ENCODE measurements at places on chromosomes 5 and 9. TPM values are rescaled to one million over a fixed set of nuclear protein-coding genes. Genes with fewer than 3 reads are reported as not detected.

DNA sequence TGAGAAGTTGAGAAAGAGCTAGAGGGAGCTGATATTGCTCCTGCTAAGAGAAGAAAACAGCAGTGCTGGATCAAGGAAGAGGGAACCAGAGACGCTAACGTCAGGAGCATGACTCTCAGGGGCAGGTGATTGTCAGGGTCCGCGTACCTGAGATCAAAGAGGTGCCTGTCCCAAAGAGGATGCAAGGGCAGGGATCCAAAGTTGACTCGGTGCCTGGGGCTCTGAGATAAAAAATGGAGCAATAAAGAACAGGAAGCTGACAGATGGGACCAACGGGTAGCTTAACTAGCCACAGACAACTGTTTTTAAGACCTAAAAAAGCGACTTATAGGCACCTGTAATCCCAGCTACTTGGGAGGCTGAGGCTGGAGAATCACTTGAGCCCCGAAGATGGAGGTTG, 517.8 kb downstream of the IRX1 start:
- no peak for DNase-seq

- DNase-seq = no peak
Measured at GRCh38 chr9:113502427-113503034, 39.0 kb downstream of the RGS3 start.

GRCh38 chr5:68110264-68110663, 105.3 kb upstream of the PIK3R1 start:
- DNase-seq = no peak

DNA sequence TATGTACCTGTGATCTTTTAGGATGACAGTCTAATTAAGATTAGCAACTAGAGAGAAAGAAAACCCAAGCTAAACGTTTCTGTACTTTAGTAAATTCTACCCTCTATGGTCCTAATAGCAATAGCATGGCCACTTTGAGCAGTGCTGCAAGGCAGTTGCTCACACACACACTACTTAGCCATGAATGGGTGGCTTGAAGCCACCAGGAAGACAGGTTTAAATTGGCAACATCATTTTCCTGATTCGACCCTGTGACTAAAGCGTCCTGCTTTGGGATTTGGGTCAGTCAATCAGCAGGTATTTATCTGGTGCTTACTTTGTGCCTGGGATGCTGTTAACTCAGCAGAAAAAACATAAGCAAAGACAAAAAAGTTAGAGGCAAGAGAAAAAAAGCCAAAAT, 150.6 kb downstream of the ARRDC3 start:
- no peak for DNase-seq

DNA sequence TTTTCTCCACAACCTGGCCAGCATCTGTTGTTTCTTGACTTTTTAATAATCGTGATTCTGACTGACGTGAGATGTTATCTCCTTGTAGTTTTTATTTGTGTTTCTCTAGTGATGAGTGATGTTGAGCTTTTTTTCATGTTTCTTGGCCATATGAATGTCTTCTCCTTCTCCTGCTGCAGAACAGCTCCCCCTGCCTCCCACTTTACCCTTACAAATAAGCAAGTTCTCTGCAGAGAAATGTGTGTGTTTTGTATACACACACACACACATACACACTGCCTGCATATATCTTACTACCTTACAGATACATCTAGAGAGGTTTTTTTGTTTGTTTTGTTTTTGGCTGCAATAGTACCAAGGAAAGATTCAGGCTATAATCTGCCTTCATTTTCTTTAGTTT, 88.7 kb upstream of the PHF24 start:
- DNase-seq = no peak

GRCh38 chr5:150510460-150511263, 2.7 kb downstream of the NDST1 start:
- DNase-seq = no peak

GRCh38 chr5:9394221-9394620, 151.7 kb downstream of the SEMA5A start:
- DNase-seq = no peak

- no peak for DNase-seq
Measured at GRCh38 chr5:131534974-131535373, 100.1 kb downstream of the RAPGEF6 start.

DNA sequence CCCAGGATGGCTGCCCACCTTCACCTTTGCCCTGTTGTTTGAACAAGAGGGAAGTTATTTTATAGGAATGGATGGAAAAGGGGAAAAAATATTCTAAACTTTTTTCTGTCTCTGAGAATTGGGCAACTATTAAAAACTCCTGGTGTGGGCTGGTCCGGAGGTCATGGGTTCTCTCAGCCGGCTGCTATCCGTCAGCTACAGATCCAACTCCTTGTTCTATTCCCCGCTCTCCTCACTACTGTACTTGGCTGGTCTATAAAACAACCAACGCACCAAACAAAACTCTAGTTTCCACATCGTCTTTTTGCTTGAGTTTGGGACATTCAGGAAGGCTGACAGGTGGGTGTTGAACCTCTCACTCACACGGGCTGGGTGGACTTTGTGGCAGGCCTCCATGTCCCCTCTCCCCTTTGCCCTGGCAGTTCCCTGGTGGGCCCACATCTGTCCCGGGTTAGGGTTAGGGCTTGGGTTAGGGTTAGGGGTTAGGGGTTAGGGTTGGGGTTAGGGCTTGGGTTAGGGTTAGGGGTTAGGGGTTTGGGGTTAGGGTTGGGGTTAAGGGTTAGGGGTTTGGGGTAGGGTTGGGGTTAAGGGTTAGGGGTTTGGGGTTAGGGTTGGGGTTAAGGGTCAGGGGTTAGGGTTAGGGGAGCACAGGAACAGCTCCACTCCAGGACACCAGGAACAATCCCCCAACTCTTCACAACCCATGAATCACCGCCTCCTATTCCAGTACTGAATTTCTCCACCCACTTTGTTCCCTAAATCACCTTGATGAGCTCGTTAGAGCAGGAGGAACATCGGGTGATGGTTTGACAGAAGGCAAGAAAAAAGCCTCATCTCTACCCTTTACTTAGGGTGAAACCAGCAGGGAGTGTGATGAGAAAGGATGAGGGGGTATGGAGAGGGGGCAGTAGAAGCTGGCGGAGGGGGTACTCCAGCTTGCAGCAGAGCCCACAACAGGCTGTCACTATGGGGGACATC, 302.1 kb upstream of the IRX4 start:
- no peak for DNase-seq

DNA sequence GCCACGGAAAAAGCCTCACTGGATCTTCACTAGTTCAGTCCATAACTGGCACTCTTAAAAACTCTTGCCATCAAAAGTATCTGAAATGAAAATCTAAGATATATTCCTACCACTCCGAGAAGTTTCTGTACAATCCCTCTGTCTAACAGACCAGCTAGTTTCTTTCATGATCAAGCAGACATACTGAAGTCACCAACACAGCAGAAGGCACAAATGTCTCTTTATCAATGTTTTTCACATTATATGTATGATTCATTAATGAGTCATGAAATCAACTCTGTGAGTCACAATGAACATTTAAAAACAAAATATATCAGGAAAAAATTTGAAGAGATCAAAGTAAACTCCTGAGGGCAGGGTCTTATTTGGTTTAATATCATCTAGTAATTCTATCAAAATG, 50.8 kb downstream of the F2R start:
- DNase-seq = no peak

DNA sequence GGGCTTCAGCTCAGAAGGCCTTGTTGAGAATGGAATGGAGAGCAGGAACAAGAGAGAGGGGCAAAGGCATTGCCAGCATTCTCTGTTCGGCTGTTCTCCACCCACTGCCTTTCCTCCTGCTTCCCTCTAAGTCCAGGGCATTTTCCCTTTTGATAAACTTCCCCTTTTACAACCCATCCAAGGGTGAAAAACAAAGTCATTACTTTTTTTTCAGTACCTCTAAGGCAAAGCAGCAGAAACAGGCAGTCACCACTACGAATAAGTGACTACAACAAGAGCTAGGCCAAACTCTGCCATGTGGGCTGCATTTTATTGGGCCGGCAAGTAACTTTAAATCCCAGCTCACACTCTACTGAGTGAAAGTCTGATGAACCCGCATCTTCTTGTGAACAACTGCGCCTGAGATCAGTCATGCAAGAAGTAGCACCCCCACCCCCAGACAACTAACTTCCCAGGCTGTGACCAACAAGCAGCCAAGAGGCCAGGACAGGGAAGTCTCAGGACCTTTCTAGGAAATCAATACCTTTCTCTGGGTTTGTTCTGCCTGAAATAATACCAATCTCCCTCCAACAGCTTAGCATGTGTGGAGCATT, 13.1 kb downstream of the IL7R start:
- DNase-seq = no peak

GRCh38 chr9:6893350-6894131, 135.8 kb downstream of the KDM4C start:
- no peak for DNase-seq

GRCh38 chr9:6931913-6932312, 174.1 kb downstream of the KDM4C start:
- no peak for DNase-seq

DNA sequence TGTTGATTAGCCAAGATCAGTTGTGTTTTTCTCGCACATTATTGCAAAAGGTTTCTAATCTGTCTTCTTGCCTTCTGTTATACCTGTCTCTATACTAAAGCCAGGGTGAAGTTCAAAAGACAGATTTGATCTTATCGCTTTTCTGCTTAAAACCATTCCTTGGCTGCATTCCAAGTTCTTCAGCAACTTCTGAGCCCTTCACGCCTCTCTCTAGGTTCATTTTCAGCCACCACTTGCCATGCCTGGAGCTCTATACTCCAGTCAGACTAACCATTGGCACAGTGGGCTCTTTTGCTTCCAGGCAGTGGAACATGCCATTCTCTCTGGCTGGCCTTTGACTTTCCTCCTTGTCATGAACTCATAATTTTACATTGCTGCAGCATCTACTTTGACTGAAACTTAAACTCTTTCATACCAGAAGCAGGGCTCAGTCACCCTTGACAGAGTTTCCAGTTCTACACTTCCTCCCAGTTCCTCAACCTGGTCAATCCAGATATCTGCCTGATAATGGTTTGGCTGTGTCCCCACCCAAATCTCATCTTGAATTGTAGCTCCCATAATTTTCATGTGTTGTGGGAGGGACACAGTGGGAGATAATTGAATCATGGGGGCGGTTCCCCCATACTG, 114.4 kb downstream of the SLC12A2 start:
- no peak for DNase-seq

DNA sequence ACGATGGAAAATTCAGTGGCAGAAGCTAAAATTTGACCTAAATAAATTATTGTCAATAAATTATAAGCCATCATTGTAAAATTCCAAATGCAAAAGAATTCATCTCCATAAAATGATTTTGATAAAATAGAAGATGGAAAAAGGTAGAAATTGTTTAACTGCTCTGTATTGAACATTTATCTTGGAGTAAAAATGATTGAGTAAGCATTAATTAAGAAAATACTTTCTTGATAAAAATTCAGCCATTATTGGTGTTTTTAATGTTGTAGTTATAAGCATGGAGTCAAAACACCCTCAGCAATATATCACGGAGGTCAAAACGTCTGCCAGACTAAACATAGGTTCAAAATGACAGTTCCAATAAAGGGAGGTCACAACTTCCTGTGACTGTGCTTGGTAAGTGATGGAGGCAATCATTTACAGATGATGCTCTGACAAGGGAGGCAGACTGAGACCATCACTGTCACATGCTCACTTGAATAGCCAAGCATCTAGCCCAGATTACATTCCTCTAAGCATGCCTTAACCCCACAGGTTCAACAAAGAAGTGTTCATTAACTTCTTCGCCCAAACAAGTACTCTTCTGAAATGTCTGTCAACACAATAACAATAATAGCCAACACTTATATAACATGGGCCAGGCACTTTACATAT, 69.5 kb downstream of the SH3TC2 start:
- DNase-seq = no peak

DNA sequence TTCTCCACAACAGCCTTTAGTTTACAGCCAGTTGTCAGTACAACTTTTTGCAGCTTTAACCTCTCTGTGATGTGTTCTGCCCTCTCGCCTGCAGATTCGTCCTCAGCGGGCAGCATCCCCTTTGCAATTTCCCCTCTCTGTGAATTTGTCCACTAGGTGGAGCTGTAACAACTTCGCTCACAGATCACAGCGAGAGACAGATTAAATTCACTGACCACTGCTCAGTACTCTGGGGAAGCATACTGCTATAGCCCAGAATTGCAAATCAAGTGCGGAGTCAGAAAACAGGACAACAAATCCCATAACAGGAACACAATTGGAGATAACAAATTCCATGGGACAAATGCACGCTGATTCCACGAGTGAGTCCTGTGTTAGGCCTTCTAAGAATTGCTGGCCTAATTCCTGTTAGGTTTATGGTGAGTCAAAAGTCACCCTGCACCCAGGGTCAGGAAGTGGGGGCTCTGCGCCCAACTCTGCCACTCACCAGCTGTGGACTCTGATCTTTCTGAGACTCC, 2124.9 kb downstream of the MAT2B start:
- peak; percentile 20 for DNase-seq

- no peak for DNase-seq
Measured at GRCh38 chr9:99235926-99236634, 14.0 kb downstream of the SEC61B start.

GRCh38 chr5:146588331-146589027, 72.5 kb upstream of the GPR151 start:
- DNase-seq = no peak

DNA sequence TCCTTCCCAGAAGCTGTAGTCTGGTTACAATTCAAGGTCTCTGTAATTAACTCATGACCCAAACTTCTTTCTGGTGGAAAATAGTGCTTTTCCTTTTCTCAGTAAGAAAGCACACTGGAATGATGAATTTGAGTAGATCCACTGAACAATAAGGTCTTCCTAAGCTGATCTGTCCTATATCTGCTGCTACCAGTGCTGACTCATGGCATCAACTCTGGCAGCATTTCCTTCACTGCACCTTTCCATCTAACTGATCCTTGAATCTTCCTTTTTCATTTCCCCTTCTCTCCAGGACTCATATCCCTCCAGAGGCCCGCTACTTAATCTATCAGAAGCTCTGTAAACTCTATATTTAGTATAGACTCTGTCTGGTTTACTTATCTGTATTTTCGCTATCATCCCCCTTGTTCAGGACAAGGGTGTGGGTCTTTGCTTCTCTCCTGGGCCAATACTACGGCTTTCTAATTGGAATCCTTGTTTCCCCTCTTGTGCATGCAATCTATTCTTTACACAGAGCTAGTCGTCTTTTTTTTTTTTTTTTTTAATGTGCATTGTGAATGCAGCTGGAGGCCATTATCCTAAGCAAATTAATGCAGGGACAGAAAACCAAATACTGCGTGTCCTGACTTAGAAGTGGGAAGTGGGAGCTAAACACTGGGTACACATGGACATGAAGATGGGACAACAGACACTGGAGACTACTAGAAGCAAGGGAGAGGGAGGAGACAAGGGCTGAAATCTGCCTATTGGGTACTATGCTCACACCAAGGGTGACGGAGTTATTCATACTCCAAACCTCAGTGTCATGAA, 192.2 kb upstream of the RPS23 start:
- DNase-seq = no peak

- no peak for DNase-seq
Measured at GRCh38 chr5:18213666-18214065, 579.4 kb downstream of the TAF11L14 start.

GRCh38 chr9:98317134-98317857, 61.8 kb upstream of the TBC1D2 start:
- DNase-seq = no peak

- DNase-seq = peak; percentile 71
Measured at GRCh38 chr9:121498150-121498486, 1.5 kb downstream of the GGTA1 start.

- DNase-seq = no peak
Measured at GRCh38 chr5:179139936-179140235, 79.7 kb downstream of the ZNF354C start.

WDR38 gene
- not detected for total RNA-seq

FSD1L gene
- 6.2 TPM for total RNA-seq

CERCAM gene
- total RNA-seq = 13.9 TPM

CCNO gene
- 8.0 TPM for total RNA-seq

ERMP1 gene
- total RNA-seq = 16.2 TPM

CDKN2B-AS1 gene
- not detected for total RNA-seq

GLT6D1 gene
- total RNA-seq = not detected

SLC34A1 gene
- total RNA-seq = not detected

Measured in NCI-H460 (cell line).